ENCODE measurements at places on chromosomes 1 and 21.

- no peak for DNase-seq
Measured at GRCh38 chr1:47655521-47656300, 217.9 kb downstream of the FOXD2 start.

DNA sequence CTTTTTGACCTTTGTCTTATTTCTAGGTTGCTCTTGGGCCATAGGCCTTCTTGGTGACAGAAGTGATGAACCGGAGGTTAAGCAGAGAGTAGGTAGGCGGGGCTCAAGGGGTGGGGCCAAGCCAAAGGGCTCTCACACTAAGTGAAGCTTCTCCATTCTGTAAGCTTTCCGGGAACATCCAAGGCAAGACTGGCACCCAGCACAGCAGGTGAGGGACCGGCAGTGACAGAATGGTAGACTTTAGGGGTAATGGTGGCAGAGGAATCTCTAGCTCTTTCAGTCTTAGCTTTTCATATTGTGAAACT is at the start of gene TNFAIP8L2:
Gene TNFAIP8L2 (plus strand): TSS at position 135 of the 305 bp plus-strand sequence. CDS start 2,049 bp downstream, outside the sequence.
- peak; percentile 72 for DNase-seq

- no peak for DNase-seq
Measured at GRCh38 chr1:56017336-56017735, 562.0 kb downstream of the PLPP3 start.

- no peak for DNase-seq
Measured at GRCh38 chr1:15362737-15363128, 47.0 kb upstream of the EFHD2 start.

- no peak for DNase-seq
Measured at GRCh38 chr1:9394010-9394409, 101.3 kb downstream of the SPSB1 start.

DNA sequence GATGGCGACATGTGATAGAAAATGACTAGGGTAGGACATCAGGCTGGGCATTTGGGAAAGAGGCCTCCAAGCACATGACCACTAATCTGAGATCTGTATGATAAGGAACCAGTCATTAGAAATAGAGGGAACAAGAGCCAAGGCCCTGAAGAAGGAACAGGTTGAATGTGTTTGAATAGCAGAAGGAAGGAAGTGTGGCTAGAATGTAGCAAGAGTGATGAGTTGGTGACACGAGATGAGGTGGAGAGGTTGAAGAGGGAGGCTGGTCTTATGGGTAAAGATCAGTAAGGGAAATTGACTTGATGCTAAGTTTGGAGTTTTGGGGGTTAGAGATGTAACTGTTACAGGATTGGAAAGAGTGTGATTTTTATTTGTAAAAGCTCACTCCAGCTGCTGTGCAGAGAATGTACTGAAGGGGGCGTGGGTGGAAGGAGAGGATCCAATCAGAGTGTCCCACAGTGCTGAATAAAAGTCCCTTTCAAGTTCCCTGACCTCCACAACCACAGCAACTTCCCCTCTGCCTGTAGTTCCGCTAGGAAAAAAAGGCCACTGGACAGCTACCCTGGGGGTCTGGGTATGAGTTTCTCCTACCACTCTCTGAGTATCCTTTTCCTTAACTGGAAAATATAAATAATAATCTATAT is 295.0 kb downstream of the OMA1 start:
- no peak for DNase-seq

- no peak for DNase-seq
Measured at GRCh38 chr1:45545553-45546310, 4.9 kb upstream of the AKR1A1 start.

GRCh38 chr1:76247261-76247852 is 172.8 kb downstream of the ST6GALNAC3 start:
- DNase-seq: no peak
